ENCODE measurements at places on chromosomes 16 and 17.

GRCh38 chr16:30023586-30023985, 588 bp downstream of the C16orf92 start:
- DNase-seq, result no peak

GRCh38 chr17:78879635-78880186, 23.3 kb downstream of the CEP295NL start:
- DNase-seq, result peak; percentile 42

DNA sequence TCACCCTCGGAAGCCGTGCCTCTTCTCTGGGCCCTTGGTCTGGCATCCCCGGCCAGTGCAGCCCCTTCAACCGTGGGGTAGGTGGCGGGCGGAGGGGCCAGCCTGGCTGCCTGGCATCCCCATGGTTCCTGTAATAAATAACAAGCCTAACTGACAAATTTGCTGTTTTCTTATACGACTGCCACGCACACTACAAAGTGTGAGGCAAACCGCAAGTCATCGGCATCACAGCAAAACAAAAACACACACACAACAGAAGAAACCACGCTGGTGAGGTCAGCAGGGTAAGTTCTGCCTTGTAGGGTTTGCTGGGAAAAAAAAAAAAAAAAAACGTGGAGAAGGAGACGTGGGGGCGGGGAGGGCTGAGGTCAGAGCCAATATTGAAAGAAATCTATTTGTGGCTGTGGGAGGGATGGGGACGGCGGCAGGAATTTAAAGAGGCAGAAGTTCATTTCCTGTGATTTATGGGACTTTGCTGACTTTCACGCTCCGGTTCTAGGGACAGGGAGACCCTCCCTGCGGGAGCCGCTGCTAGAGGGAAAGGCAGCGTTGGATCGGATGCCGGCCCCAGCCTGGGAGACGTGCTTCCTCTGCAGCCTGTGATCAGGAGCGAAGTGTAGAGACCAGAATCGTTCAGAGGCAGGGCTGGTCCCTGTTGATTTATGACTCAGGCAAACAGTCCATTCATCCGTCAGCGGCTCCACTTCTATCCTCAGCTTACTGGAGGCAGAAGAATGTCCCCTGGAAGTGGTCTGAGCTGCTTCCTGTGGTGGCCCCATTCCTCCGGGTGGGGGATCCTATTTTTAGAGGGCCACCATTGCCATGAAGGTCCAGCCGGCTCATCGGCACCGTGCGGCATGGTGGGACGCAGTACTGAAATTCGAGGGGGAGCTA, 162.8 kb downstream of the FOXL1 start:
- DNase-seq, result no peak

GRCh38 chr17:71395901-71396300, 724.9 kb upstream of the SOX9 start:
- DNase-seq, result no peak

DNA sequence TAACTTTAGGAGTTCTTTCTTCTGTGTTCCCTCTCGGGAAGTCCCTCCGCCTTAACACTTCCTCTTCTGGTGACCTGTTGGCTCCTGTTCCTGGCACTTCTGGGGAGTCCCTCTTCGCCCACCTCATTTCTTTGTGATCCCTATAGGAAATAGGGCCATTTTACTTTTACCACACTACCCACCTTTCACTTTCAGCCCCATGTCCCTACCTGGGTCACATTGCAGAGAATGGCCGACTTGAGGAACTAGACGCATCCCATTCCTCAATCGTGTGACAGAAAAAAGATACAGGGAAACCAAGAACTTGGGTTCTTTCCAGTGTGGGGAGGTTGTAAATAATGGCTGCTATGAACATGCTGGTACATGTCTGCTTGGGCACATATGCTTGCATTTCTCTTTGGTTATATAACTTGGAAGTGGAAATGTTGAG, 6.6 kb downstream of the IL21R start:
- no peak for DNase-seq

DNA sequence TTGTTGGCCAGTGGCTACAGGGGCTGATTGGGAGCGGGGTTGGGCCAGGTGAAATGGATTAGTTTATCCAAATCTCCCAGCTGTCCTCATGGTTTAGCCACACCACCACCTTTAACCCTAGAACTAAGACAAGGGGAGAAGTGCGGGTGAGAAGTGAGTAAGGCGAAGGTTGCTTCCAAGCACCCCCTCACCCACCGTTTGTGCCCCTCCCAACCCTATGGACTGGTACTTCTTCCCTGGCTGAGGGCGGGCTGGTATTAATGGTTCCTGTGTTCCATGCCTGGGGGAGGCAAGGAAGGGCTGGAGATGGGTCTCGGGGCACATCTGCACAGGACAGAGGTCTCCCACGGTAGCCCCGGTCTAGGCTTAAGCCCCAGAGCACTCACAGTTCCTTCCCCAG, 25.1 kb downstream of the NT5M start:
- no peak for DNase-seq

DNA sequence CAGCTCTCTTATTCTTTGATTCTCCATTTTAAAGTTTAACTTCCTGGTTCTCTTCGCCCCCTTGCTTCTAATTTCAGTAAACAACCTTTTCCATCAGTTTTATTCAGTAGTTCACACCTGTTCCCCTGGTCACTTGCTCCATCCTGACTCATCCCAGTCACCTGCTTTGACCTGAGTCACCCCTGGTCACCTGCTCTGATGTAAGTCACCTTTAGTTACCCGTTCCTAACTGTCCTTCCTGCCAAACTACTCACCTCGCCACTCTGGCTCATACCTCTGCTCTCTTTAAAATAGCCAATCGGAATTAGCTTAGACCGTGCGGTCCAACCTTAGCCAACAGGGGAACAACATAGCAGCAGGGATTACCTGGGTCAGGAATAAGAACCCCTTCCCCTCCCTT, 4.7 kb upstream of the NLRC5 start:
- DNase-seq, result no peak

- DNase-seq, result peak; percentile 95
Measured at GRCh38 chr17:48728232-48729231, at the start of gene HOXB13. TSS of gene HOXB13 (minus strand) at chr17:48728750. CDS start at chr17:48728593, 157 bp downstream.

DNA sequence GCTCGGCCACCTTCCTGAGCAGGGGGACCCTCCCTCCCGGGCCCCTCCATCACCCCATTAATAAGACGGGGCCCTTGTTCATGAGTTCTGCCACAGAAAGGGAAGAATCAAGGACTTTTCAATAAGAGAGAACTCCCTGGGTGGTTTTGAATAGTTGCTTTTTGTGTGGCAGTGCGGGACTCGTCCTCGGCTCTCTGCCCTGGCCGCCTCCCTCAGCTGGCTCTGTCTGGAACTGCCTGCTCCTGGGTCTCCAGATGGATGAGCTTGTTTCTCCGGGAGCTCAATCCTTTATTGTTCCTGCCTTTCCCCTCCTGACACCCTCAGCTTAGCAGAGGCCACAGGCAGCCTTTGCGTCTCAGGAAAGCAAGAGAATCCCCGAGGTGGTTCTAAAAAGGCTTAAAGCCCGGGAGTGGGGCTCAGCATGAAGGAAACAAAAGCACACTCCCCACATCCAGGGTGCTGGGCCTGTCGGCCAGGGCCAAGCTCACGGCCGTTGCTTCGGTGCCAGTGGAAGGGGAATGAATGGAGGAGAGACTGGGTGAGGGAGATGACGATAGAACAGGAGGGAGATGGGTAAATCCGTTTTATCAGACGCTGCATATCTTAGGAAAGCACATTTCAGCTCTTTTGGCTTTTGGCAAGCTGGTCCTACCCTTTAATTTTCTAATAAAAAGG, 60.2 kb downstream of the RAI1 start:
- no peak for DNase-seq

DNA sequence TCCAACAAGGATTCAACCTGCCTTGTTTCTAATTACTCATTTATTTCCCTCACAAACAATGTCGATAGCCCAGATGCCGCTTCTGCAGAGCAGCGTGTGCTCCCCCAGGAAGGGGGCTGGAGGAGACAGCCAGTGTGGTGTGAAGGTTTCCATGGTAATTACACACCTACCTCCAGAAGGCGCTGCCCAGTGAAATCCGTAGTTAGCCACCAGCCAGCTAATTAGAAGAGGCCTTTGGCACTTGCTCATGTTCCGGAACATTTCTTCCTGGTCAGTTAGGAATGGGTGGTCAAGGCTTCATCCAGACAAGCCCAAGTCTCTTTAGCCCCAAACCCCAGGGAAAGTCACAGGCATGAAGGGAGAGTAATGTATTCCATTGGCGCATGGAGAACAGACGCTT, 342.5 kb upstream of the C16orf82 start:
- DNase-seq, result no peak

DNA sequence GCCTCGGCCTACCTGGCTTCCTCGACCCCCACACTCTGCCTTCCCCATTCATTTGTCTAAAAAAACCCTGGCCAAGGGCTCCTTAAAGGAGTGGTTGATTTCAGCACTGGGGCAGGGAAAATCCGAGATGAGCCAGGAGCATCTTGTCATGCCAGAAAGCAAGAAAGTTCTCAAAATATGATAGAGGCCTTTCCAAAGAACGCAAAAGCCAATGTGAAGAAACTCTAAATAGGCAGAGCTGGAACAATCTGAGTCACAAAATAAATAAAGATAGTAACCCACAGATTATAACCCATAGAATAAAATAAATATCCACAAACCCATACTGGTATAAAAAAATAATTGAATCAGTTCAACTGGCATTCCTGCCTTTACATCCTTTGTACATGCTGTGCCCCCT, 192.3 kb upstream of the SALL1 start:
- no peak for DNase-seq

DNA sequence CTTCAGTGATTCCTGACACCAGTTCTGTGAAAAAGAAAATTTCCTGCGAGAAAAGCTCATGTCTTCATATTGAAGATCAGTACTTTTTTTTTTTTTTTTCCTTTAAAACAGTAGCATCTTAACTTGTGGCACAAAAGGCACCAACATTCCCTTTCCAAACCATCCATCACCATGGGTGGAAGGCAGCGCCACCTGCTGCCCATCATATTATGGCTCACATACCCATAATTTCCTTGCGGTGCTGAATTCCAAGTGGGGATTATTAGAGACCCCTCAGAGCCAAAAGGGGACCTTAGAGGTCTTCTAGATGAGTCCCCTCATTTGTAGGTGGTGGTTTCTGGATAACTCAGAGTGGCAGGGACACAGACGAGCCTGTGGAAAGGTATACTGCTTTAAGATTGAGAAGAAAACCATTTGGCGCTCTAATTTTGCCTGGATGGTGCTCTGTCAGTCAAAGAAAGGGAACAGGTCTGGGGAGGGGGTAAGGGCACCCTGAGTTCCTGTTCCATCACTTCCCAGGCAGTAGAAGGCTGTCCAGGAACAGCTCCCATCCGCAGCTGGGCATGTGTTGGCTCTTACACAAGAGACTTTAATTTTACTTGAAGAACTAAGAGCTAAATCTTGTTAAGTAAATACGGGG, 7.9 kb upstream of the SOST start:
- DNase-seq, result peak; percentile 70

DNA sequence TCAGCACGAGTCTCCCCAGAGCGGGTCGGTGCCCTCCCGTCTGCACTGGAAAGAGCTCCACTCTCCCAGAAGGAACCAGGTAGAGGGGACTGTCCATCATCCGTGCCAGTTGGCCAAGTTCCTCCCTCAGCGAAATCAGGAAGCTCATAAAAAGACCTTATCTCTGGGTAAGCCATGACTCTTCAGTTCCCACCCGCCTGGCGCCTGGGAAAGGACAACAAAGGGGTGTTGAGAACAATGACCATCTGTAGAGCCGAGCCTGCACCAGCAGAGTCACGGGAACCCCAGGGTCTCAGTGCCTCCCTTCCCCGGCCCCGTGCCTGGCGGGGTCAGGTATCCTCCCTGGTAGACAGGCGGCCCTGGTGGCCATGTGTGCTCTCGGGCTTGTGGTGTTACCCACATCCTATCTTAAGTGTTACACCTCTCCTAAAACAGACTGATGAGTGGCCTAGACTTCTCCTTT, 190.7 kb downstream of the AXIN2 start:
- DNase-seq, result peak; percentile 92

DNA sequence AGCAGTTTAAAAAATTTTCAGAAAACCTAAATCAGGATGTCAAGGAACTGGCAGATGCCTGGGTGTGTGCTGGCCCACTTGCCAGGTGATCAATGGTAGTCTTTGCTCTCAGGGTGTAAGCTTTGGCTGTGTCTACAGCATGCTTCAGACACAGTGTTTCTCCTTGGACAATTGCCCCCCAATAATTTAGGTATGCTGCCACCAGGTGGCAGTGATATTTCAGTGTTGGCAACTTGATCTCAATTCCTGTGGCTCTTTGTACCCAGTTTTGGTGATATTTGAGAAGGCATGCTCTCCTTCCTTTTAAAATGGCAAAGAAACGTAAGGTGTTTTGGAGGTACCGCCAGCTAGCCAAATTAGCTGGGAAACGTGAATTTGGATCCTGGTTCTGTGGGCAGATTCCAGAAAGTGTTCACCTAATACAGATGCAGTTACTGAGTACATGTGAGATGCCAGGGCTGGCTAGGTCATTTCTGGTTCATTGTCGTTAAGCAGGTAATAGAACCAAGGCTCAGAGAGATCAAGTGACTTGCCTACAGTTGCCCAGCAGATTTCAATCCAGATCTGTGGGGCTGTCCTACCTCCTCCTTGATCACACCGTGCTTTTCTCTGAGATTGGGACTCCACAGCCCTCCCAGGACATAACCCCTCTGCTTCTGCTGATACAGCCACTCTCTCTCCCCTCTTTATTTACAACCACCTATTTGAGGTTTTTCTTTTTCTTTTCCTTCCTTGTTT, 155.6 kb upstream of the PLCG2 start:
- peak; percentile 48 for DNase-seq

DNA sequence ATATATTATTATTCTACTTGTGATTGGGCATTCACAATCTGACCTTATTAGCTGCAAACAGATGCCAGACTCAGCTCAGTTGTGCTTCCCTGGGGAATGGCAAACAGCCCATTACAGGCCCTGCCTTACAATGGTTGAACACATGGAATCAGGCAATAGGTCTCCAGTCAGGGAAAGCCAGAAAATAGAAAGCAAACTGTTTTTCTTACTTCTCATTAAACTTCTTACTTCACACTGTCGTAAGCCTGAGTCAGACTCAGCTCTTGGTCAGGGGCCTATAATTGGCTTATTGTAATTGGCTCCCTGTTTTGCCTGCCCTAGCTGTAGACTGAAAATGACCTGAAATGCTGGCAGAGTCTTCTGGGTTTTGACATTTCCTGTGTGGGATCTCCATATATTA, 77.0 kb upstream of the CA10 start:
- DNase-seq, result no peak

GRCh38 chr17:2244545-2245525, 58.8 kb downstream of the SMG6 start:
- DNase-seq, result peak; percentile 85

- DNase-seq, result no peak
Measured at GRCh38 chr16:26756633-26757032, 310.1 kb upstream of the C16orf82 start.

DNA sequence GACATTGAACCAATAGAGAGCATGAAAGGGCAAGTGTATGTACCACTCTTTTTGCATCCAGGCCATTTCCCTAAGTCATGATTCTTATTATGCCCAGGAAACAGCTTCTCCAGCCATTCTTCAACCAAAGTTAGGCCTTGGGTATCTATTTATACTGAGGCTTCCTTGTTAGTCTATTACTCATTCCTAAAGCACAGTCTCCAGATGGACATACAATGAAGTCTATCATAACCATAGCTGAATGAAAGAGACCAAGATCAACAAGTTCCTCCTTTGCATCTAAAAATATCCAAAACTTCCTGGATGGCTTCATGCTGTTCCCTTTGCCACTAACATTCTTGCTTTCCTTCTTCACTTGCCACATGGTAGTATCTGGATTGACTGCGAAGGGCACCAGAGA, 265.9 kb downstream of the CDH8 start:
- DNase-seq, result no peak
